ENCODE measurements at places on chromosomes 2 and 18.

GRCh38 chr2:179946810-179947615, 60.1 kb downstream of the CWC22 start:
- DNase-seq: no peak

- no peak for DNase-seq
Measured at GRCh38 chr2:56531668-56532420, 348.1 kb downstream of the CCDC85A start.

DNA sequence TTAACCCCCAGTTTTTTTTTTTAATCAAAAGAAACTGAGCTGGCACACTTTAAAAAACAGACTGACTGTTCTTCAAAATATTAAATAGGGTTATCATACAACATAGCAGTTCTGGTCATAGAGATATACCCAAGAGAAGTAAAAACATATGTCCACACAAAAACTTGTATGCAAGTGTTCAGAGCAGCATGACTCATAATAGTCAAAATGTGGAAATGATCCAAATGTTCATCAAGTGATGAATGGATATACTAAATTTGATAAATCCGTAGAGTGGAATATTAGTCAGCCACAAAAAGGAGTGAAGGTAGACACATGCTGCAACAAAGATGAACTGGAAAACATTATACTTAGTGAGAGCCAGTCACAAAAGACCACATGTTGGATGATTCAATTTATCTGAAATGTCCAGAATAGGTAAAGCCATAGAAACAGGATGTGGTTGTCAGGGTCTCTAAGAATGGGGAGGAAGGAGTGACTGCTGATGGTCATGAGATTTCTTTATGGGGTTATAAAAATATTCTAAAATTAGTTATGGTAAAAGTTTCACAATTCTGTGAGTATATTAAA, 5.1 kb downstream of the SMIM21 start:
- DNase-seq: no peak

DNA sequence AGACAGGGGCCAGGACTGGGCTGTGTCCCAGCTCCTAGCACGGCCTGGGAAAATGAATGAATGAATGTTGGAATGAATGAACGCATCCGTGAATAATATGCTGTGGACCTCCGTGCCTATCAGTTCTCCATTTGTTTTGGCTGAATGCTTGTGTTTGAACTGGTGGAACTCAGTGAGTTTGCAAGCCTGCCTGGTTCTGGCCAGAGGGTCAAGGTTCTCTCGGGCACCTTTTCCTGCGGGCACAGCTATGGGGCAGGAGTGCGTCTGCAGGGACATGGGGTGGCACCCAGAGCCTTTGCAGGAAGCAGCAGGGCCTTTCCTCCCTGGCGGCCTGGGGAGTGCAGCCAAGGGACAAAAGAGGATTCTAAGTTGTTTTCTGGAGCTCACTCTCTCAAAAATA, 17.6 kb upstream of the PDIA6 start:
- DNase-seq: peak; percentile 90
